H1 (cell line): ENCODE measurements at places on chromosomes 5 and 9.

GRCh38 chr9:118767571-118767970 is 601.7 kb downstream of the BRINP1 start:
- no peak for DNase-seq

GRCh38 chr9:124087226-124087625 is 75.7 kb downstream of the LHX2 start:
- DNase-seq, result no peak

DNA sequence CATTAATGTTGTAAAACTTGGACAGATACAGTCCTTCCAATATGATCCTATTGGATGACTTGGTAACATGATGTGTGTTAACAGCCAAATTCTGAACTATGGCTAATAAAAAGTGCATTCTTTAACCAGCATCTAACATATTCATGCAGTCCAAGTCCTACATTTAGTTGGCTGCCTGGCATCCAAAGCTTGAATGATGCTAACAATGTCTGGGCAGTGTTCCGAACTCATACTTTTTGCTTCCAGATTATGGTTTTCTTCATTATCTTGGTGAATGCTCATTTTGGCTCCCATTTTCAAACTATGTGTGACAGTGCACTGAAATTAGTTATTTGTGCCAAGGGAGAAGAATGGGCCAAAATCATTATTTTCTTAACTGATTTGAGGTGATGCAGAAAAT is 2.8 kb downstream of the FAM174A start:
- no peak for DNase-seq

DNA sequence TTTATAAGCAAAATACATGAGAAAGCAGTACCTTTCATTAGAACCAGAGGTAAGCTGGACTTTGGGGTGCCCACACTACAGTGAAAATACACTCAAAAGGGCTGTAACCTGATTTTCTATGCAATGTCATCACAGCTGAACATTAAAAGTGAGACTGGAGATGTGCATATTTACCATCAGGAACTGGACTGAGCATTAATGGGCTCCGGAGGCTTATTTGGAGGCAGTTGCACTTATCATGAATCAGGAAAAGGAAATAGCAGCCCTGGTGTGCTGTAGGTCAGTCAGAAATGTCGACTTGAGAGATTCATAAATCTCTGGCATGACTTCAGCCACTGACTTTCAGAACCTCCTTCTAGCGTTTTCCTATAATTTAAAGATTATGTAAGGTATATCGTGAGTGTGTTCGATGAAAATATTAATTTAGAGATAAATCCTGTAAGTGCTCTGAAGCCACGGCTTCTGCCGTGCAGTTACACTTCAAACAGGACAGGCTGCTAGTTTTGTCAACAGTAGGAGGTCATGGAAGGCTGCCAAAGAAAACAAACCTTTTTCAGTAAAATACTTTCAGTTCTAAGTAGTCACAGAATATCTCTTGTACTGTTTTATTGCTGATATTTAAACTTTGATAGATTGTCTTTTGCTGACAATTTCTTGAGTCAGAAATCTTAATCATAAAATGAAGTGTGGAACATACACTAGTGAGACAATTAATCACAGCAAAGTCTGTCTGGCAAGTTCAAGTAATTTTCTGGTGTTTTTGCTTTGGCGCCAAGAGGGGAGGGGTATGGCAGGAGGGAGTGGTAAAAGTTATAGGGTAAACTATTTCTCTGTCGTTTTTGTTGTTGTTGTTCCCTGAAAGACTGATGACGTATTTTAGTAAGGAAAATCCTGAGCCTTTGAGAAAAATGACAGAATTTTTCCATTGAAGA is 939.7 kb downstream of the NR2F1-AS1 start:
- no peak for DNase-seq

DNA sequence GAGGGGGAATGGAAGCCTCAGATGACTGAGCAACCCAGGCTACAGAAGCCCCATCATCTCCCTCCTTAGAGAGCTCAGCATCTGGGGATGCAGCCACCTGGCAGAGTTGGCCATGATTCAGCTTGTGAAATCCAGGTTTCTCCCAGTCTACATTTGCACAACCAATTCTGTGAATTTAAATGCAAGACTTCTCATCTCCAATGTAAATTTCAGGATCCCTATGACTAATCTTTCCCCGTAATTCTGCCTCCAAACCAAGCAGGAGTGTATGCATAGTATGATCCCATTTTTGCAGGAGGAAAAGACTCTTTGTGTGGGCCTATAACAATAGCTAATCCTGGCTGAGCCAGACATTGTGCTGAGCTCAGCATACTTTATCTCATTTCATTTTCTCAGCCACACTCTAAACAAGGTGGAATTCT is 59.6 kb upstream of the IL17B start:
- DNase-seq, result no peak

- no peak for DNase-seq
These were observed 153.8 kb downstream of the AUH start for GRCh38 chr9:91207729-91208418.

GRCh38 chr5:87784879-87785495 is 372.3 kb upstream of the CCNH start:
- DNase-seq, result no peak

DNA sequence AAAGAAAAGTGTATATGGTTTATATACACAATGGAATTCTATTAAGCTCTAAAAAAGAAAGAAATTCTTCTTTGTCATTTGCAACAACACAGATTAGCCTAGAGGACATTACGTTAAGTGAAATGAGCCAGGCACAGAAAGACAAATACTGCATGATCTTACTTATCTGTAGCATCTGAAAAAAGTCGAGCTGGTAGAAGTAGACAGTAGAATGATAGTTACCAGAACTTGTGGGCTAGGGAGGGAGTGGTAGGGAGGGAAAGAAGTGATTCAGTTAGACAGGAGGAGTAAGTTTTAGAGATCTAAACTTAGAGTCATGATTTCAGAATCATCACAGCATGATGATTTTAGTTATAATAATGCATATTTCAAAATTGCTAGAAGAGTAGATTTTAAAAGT is 184.6 kb downstream of the TLE4 start:
- no peak for DNase-seq

- DNase-seq, result no peak
These were observed 226.5 kb upstream of the NREP start for GRCh38 chr5:111983459-111983858.

GRCh38 chr5:107104040-107104995 is 566.4 kb downstream of the EFNA5 start:
- DNase-seq, result peak; percentile 51

DNA sequence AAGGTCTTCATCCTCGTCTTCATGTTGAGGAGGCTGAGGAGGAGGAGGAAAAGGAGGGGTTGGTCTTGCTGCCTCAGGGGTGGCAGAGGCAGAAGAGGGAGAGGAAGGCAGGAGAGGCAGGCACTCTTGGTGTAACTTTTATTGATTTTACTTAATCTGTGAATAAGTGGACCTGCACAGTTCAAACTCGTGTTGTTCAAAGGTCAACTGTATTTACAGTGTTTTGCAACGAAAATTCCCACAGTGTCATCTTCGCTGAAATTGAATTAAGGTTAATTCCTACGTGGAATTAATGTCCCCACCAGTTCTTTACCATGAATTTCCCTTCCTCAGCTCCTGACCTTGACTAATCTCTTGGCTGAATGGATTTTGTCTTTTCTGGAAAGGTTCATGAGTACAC is 21.2 kb upstream of the ENHO start:
- DNase-seq, result no peak
